GM23338 (cell line): ENCODE measurements at places on chromosomes 1 and 21. TPM values are rescaled to one million over a fixed set of nuclear protein-coding genes. Genes with fewer than 3 reads are reported as not detected.
A peak's percentile ranks its signal among the peaks of the same experiment; 100 is the strongest.

GRCh38 chr1:2304921-2305681 is 77.0 kb downstream of the SKI start:
- H3K27ac ChIP-seq: 0 out of 2 replicates have a peak overlapping the region, but pooled peaks have one; percentile 19
- 0 out of 2 replicates have a peak, but pooled peaks cover 5% of the 10 kb centered on the region for H3K36me3 ChIP-seq
- no peaks in the 10 kb centered on the region for H3K4me1 ChIP-seq
- no peaks in the 10 kb centered on the region for H3K27me3 ChIP-seq

GRCh38 chr1:26041401-26041800 is 4.5 kb downstream of the SLC30A2 start:
- no peaks in the 10 kb centered on the region for H3K36me3 ChIP-seq
- no peak overlapping the region for H3K4me3 ChIP-seq
- H3K27me3 ChIP-seq: peaks cover 53% of the 10 kb centered on the region
- H3K27ac ChIP-seq: no peak overlapping the region
- no peaks in the 10 kb centered on the region; the same call in 1 of the 2 replicates for H3K4me1 ChIP-seq

GRCh38 chr1:210532223-210532598 is 203.5 kb downstream of the HHAT start:
- H3K4me1 ChIP-seq: peaks cover 37% of the 10 kb centered on the region
- H3K4me3 ChIP-seq: no peak overlapping the region
- no peaks in the 10 kb centered on the region for H3K27me3 ChIP-seq
- H3K27ac ChIP-seq: no peak overlapping the region
- no peak for DNase-seq
- no peaks in the 10 kb centered on the region for H3K36me3 ChIP-seq

DNA sequence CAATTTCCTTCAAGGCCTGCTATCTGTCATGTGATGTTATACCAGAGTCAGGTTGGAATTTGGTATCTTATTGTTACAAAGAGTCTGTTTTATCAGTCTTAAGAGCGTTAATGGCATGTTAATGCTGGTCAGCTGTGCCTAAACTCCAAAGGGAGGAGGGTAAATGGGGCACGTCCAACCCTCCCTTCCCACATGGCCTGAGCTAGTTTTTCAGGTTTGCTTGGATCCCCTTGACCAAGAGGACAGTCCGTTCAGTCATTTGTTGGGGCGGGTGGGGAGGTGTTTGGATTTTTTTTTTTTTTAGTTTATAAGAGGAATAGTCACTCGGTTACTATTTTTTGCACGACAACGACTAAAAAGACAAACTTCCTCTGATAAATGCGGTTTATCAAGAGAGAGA is 63.8 kb upstream of the LYST start:
- no peak overlapping the region for H3K4me3 ChIP-seq
- H3K36me3 ChIP-seq: no peaks in the 10 kb centered on the region
- no peaks in the 10 kb centered on the region for H3K27me3 ChIP-seq
- peak; percentile 25 for DNase-seq
- no peak overlapping the region for H3K27ac ChIP-seq

DNA sequence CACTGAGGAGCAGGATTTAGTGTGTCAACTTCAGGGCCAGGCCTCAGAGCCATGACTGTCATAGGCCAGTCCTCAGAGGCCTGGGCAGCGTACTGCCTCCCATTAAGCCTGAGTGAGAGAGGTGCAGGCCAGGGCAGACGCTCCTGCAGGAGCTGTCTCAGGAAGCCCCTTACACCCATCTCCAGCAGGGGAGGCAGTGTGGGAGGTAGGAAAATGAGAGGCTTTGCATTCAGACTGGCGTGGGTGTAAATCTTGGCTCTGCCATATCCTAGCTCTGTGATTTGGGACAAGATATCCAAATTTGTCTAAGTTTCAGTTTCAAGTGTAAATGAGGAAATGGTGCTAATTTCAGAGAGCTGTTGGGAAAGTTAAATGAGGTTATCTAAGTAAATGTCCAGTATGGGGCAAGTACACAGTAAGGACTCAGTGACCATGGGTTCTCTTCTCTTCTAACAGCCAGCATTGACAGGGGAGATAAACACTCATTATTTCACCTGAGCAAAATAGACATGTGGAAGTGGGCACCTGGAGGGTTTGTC is 184.1 kb downstream of the ZSCAN20 start:
- DNase-seq: no peak
- no peaks in the 10 kb centered on the region for H3K4me1 ChIP-seq
- no peaks in the 10 kb centered on the region; the same call in 1 of the 2 replicates for H3K36me3 ChIP-seq
- H3K4me3 ChIP-seq: no peak overlapping the region

- peaks cover 75% of the 10 kb centered on the region for H3K27me3 ChIP-seq
- H3K4me1 ChIP-seq: peaks cover 33% of the 10 kb centered on the region
- H3K36me3 ChIP-seq: no peaks in the 10 kb centered on the region
- peak; percentile 79 for DNase-seq
- no peak overlapping the region for H3K27ac ChIP-seq
- peak overlapping the region; percentile 40 for H3K4me3 ChIP-seq
Measured at GRCh38 chr1:119008483-119009311, 20.6 kb upstream of the TBX15 start.

The PFDN2 gene
- 352 and 395 TPM in 2 replicates for polyA plus RNA-seq

The SPRR1B gene
- polyA plus RNA-seq: not detected in 2 replicates

The SMCP gene
- polyA plus RNA-seq: not detected in 2 replicates
